ENCODE measurements at places on chromosomes 2 and 18.

DNA sequence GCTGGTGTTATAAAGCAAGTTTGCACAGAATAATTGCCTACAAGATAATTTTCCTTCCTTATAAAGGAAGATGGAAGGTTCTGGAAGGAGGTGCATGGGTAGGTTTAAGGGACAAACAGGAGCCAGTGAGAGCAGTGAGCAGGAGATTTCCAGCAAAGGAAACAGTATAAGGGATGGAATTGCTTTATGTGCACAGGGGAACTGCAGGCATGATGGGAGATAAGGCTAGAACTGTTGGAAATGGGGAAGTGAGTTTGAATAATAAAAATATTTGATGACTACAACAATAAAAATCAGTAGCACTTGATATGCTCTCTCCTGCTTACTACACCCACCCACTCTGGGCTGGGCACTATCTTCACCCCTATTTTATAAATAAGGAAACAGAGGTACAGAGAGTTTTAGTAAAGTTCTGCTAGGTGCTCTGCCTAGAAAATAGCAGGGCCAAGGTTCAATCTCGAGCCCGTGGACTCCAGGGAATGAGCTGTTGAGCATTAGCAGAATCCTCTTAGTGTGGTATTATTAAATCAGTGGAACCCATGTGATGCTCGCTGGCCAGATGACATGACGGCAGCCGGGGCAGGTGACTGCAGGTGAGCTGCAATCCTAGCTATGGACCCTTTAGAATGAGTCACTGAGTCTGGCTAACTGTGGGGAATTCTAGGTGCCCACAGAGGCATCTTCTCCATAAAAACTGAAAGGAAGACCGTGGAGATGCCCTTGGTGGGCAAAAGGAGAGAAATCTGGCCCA is 302.5 kb downstream of the PIEZO2 start:
- no peak for DNase-seq

DNA sequence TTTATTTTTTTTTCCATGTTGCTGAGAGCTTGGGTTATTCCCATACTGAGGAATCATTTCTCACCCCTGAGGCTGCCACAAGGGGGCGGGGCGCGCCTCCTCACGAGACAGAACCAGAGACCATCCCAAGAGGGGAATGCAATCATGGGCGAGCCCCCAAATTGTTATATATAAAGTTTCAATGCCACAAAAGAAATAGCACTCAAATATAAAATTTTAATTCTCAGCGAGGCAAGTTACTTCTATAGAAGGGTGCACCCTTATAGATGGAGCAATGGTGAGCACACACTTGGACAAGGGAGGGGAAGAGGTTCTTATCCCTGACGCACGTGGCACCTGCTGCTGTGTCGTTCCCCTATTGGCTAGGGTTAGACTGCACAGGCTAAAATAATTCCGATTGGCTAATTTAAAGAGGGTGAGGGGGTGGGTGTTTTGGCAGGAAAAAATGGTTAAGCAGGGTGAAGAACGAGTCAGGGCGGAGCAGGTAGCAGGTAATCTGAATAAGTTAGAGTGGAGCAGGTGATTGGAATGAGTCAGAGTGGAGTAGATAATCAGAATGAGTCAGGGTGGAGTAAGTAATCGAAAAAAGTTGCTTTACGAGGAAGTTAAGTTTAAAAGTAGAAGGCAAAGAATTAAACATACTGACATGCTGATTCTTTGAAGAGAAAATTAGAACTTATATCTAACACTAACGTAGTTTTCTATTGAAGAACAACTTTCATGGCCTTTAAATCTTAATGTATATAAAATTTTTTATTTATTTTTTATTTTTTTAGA is 177.5 kb downstream of the MTCL1 start:
- DNase-seq, result no peak

DNA sequence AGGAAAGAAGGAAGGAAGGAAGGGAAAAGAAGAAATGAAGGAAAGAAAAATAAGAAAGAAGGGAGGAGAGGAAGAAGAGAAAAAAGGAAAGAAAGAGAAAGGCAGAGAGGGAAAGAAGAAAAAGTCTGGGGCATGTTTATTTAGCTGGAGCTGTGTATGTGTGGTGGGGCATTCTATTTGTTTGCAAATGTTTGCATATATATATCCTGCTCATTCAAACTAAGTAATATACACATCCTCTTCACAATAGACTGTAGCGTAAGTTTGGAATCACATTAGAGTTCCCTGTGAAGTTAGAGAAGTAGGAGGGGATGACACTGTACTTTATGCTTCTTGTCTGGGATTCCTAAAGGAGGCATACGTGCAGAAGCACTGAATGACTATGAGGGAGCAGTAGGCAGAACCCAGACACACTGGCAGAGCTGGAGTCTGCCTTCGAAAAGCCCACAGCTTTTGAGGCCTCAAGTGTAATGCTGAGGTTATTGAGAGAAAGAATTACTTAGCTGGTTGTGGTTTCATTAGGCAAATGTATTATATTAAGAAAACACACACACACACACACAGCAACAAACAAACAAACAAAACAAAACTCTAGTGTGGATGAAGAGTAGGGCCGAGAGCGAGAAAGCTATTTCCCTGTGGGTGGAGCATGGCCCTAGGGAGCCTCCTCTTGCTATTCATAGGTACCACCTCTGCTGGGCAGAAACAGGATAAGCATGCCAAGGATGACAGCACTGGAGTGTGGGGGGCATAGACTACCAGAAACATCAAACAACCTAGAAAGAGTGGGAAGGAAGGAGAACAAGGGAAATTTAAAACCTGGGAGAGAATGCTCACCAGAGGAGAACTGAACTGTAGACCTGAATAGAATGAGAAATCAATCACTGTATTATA is 905.1 kb upstream of the NXPH2 start:
- DNase-seq, result no peak

- DNase-seq, result no peak
Observed at GRCh38 chr18:8911408-8912340, 190.8 kb upstream of the NDUFV2 start.

DNA sequence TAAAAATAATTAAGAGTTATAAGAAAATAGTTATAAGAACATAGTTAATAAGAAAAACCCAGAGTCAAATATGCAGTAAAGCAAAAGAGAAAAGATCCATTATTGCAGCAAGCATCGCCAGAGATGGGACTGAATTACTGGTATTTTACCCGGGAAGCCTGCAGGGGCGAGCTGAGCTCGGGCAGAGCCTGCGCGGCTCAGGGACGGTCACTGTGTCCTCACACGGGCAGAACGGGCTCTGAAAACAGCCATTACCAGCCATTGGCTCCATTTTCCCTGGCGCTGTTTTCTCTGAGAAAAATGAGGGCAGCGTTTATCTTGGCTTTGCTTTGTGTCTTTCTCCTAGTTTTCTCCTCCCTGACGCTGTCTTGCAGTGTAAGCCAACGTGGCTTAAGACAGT is 95.3 kb upstream of the ALKAL2 start:
- no peak for DNase-seq

DNA sequence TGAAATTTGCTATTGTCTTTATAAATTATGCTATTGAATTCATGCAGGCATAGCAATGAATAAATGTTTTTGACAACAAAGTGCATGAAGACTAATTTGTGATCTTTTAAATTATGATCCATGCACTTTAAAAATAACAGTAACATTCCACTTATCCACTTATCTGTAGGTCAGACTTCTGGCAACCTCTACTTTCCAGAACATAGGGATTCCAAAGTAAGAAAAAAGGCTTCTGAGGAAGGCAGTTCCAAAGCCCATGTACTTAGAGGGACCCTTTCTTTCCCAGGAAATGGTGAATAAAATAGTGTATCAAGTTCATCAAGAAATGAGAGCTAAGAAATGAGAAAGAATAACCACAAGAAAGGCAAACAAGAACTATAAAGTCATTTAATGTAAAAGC is 58.3 kb downstream of the VIL1 start:
- DNase-seq, result no peak

GRCh38 chr2:233413046-233413445 is 58.8 kb downstream of the DGKD start:
- DNase-seq, result no peak

- DNase-seq, result no peak
Observed at GRCh38 chr2:236747426-236747825, 177.8 kb downstream of the ACKR3 start.

- DNase-seq, result no peak
Observed at GRCh38 chr18:36189486-36189885, 2.2 kb downstream of the MOCOS start.

GRCh38 chr2:33475224-33476130 is 972 bp upstream of the RASGRP3 start:
- peak; percentile 88 for DNase-seq

GRCh38 chr2:133817680-133818566 is 249.7 kb upstream of the NCKAP5 start:
- DNase-seq, result peak; percentile 97

DNA sequence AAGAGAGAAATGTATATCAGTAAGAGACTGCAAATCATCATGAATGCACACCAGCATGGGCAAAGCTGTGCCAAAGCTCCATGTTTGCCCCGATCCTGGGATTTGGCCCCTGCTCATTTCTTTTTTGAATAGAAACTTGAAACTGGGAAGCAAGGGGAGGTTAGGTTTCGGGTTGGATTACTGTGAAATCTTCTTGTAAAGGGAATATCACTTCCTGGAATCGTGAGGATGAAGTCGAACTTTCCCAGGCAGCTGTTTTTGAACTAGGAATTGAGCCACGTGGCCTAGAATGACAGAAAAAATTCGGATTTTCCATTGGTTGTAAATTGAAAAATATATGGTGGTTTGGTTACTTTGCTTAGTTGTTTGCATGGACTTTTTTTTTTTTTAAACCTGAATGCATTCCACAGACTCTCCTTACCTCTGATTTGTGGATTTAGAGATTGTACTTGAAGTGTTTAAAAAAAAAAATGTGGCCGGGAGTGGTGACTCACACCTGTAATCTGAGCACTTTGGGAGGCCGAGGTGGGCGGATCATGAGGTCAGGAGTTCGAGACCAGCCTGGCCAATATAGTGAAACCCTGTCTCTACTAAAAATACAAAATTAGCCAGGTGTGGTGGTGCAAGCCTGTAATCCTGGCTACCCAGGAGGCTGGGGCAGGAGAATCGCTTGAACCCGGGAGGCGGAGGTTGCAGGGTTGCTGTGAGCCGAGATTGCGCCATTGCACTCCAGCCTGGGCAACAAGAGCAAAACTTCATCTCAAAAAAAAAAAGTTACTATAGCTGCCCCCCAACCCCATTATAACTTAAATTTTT is 32.1 kb downstream of the GRHL1 start:
- no peak for DNase-seq

- DNase-seq, result no peak
Observed at GRCh38 chr2:19176977-19177376, 181.4 kb downstream of the OSR1 start.

DNA sequence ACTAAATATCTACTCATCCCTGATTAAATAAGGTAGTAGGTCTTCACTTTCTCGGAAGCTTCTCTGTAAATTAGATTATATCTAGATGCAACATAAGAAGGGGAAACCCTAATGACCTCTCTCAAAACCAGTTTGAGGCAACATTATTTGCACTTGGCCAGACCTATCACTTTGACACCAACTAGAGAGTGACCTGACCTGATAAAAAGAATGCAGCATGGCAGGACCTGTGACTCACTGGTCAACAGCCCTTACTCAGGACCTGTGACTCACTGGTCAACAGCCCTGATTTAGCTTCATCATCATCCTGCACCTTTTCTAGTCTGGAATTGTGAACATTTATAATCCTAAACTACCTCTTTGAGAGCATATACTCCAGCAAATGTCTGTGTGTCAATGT is 1957.7 kb upstream of the CELF4 start:
- DNase-seq, result no peak

DNA sequence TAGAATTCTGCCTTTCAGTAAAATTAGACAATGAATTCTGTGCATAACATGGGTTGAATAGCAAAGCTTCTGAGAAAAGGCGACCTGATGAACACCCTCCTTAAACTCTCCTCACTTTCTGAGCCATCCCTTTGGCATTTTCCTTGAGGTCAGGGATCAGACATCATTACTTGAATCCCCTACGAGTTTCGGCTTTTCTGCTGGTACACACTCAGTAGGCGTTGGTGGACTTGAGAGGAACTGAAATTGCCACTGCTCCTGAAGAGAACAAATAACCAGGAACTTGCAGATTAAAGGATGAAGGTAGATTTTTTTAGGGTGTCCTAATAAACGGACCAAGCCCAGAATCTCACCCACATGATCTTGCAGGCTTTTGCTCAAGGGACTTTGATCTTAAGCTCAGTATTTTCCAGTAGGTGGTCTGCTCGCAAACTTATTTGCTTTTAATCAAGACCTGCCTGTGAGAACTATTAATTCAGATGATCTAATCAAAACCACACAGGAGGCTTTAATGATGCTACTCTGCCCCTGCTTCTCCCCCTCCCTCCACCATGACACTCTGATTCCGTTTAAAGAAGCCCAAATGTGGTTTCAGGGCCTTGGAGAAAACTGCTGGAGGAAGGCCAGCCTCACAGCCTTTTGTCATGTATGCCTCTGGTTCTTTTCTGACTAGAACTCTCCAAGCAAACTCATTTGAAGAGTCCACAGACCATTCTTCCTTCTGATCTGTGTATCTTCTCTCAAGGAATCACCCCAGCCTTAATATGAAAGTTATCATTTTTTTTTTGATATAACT is 124.9 kb downstream of the PRKCE start:
- DNase-seq, result no peak

DNA sequence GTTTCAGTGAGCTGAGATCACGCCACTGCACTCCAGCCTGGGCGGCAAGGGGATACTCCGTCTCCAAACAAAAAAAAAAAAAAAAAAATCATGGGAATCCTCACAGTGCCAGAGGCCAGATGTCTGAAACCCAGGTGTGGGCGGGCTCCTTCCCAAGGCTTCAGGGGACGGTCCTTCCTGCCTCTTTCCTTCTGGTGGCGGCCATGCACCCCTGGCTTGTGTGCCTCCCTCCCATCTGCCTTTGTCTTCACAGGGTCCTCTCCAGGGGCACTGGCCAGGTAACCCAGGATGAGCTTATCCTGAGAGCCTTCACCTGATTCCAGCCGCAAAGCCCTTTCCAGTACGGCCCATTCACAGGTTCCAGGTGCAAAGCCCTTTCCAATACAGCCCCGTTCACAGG is 40.9 kb upstream of the GPC1 start:
- no peak for DNase-seq

- no peak for DNase-seq
Observed at GRCh38 chr2:143686585-143687164, 557.5 kb downstream of the ARHGAP15 start.

DNA sequence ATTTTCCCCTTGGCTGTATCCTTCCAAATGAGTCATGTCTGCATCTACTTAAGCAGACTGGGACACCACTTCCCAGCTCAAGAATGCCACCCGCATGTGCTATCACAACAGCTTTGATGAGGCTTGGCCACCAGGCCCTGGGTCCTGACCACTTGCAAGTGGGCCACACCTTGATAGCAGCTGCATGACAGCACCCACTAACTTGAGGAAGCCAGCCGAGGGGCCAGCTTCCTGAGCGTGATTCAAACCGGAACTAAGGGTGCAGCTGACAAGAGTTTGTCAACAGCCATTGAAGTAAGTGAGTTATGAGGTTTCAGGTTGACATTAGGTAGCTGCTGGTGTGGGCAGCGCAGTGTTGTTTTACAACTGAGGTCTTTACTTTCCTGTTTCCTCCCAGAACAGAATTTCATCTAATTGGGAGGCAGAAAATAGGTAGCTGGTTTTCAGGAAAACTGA is 54.4 kb downstream of the EPHA4 start:
- DNase-seq, result no peak

Data from foreskin keratinocyte (primary cell).